ENCODE measurements at places on chromosomes 5 and 9. TPM values are rescaled to one million over a fixed set of nuclear protein-coding genes. Genes with fewer than 3 reads are reported as not detected.

FSTL4 gene
- 0.55 TPM for total RNA-seq

PDLIM4 gene
- not detected for total RNA-seq

ARSI gene
- 0.19 TPM for total RNA-seq

PRLR gene
- 0.09 TPM for total RNA-seq

FCN2 gene
- not detected for total RNA-seq

DNA sequence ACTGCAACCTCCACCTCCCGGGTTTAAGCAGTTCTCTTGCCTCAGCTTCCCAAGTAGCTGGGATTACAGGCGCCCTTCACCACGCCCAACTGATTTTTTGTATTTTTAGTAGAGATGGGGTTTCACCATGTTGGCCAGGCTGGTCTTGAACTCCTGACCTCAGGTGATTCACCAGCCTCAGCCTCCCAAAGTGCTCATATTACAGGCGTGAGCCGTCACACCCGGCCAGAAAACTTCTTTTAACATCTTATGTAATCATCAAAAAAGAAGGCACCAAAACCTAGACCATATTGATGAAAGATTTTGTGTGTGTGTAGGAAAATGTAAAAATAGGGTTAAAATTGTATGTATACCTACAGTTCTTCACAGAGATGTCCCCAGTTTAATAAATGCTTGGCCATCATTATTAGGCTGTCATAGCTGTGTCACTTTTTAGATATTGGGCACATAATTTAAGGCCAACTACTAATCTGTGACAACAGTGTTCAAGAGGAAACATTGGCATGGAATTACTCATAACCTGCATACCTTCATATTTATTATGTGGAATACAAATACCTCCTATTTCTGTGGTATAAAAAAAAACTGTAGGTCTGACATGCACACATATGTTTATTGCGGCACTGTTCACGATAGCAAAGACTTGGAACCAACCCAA is 44.4 kb downstream of the RAD50 start:
- DNase-seq, result no peak
- no peaks in the 10 kb centered on the region for H3K4me1 ChIP-seq
- H3K4me3 ChIP-seq, result no peak overlapping the region
- no peaks in the 10 kb centered on the region for H3K27me3 ChIP-seq
- no peak overlapping the region for H3K27ac ChIP-seq

DNA sequence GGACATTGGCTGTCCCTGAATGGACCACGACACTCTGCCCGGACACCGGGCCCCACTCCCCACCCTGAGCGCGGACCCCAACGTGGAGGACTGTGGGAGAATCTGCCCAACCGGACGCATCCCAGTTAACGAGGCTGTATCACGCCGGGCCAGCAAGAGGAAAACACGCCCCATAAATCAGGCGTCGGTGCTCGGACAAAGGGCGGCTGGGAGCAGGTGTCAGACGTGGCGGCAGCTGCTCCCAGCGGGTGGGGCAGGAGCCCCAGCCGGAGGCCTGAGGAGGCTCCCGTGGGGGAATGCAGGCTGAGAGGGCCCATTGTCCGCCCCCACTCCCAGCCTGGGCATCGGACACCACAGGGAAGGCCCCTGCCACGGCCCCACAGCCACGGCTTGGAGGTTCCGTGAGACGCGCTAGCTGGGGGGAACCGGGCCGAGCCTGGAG is 19.2 kb downstream of the NOTCH1 start:
- peaks cover 20% of the 10 kb centered on the region for H3K36me3 ChIP-seq
- no peak for DNase-seq
- H3K27ac ChIP-seq, result no peak overlapping the region
- peaks cover 76% of the 10 kb centered on the region for H3K4me1 ChIP-seq

- no peaks in the 10 kb centered on the region for H3K4me1 ChIP-seq
- no peaks in the 10 kb centered on the region for H3K36me3 ChIP-seq
- H3K27ac ChIP-seq, result no peak overlapping the region
- H3K27me3 ChIP-seq, result no peaks in the 10 kb centered on the region
- no peak overlapping the region for H3K4me3 ChIP-seq
Observed at GRCh38 chr5:66875315-66875714, 279.1 kb downstream of the MAST4 start.

DNA sequence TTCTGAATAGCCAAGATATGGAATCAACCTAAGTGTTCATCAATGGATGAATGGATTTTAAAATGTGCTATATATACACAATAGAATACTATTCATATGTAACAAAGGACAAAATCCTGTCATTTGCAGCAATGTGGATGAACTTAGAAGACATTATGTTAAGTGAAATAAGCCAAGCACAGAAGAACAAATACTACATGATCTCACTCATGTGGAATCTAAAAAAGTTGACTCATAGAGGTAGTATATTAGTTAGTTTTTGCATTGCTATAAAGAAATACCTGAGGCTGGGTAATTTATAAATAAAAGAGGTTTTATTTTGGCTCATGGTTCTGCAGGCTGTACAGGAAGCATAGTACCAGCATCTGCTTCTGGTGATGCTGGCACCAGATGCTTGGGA is 8.1 kb downstream of the CATSPER3 start:
- no peak overlapping the region for H3K4me3 ChIP-seq
- no peaks in the 10 kb centered on the region for H3K27me3 ChIP-seq
- no peaks in the 10 kb centered on the region for H3K36me3 ChIP-seq

- no peaks in the 10 kb centered on the region for H3K27me3 ChIP-seq
- no peaks in the 10 kb centered on the region for H3K36me3 ChIP-seq
- DNase-seq, result no peak
- no peak overlapping the region for H3K4me3 ChIP-seq
Observed at GRCh38 chr9:115170358-115171073, 52.6 kb upstream of the TNC start.

- H3K27ac ChIP-seq, result no peak overlapping the region
- H3K4me3 ChIP-seq, result no peak overlapping the region
- H3K36me3 ChIP-seq, result no peaks in the 10 kb centered on the region
- H3K27me3 ChIP-seq, result no peaks in the 10 kb centered on the region
- DNase-seq, result no peak
Observed at GRCh38 chr5:164869325-164869724, 1363.9 kb downstream of the MAT2B start.

DNA sequence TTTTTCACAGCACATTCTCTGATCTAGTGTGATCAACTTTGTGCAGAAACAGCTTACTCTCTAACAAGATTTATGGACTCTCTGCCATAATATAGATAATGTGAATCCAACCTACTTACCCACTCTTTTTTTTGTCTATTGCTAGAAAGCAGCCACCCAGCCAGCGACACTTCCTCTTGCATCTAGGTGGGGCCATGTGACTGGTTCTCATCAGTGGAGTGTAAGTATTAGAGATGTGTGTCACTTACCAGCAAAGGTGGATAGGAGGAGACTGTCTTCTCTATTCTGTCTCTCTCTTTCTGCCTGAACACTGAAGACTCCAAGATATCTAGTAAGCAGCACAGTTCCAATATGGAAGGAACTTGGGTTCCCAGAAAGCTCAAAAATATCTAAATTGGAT is 174.8 kb downstream of the MCTP1 start:
- H3K4me3 ChIP-seq, result no peak overlapping the region
- no peak for DNase-seq
- H3K27ac ChIP-seq, result no peak overlapping the region
- H3K36me3 ChIP-seq, result no peaks in the 10 kb centered on the region

DNA sequence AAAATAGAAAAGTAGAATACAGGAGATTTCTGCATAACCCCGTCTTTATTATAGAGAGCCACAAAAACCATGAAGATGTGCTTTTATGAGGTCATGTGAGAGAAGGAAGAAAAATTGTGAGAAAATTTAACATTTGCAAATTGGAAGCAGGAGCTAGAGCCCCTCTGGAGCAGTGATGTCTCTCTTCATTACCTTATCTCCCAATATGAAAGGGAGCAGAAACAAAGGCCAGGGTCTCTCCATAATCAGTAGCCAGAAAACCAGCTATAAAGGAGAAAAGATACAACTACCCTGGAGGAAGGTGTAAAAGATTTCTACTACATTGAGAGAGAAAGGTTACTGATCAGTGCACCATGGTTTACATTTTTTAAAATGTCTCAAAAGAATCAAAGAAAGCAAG is 53.2 kb upstream of the ITGA1 start:
- H3K36me3 ChIP-seq, result no peaks in the 10 kb centered on the region
- H3K27ac ChIP-seq, result no peak overlapping the region
- no peaks in the 10 kb centered on the region for H3K27me3 ChIP-seq
- no peak for DNase-seq
- H3K4me1 ChIP-seq, result no peaks in the 10 kb centered on the region

DNA sequence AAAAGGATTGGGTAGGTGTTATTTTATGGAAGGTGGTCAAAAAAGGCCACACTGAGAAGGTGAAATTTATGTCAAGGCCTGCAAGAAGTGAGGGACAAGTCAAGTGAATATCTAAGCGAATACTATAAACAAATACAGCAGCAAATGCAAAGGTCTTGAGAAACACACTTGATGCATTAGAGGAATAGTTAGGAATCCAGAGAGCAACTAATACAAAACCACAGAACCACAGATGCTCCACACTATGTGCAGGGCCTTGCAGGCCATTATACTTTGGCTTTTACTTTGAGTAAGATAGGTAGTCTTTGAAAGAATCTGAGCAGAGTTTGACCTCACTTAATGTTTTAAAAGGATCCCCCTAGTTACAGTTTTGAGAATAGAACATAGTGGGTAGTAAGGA is 4.6 kb downstream of the ZNF622 start:
- no peaks in the 10 kb centered on the region for H3K27me3 ChIP-seq
- H3K4me3 ChIP-seq, result no peak overlapping the region
- H3K4me1 ChIP-seq, result peaks cover 19% of the 10 kb centered on the region
- no peak overlapping the region for H3K27ac ChIP-seq
- no peak for DNase-seq
- peaks cover 70% of the 10 kb centered on the region for H3K36me3 ChIP-seq

- DNase-seq, result no peak
- no peaks in the 10 kb centered on the region for H3K4me1 ChIP-seq
- H3K27me3 ChIP-seq, result no peaks in the 10 kb centered on the region
- H3K27ac ChIP-seq, result no peak overlapping the region
Observed at GRCh38 chr5:135655468-135655815, 76.7 kb upstream of the CXCL14 start.

GRCh38 chr9:120891884-120892747 is 15.1 kb upstream of the PHF19 start:
- peak overlapping the region; percentile 24 for H3K27ac ChIP-seq
- peak; percentile 67 for DNase-seq
- H3K4me3 ChIP-seq, result no peak overlapping the region
- H3K36me3 ChIP-seq, result no peaks in the 10 kb centered on the region
- no peaks in the 10 kb centered on the region for H3K27me3 ChIP-seq
- H3K4me1 ChIP-seq, result peaks cover 44% of the 10 kb centered on the region

DNA sequence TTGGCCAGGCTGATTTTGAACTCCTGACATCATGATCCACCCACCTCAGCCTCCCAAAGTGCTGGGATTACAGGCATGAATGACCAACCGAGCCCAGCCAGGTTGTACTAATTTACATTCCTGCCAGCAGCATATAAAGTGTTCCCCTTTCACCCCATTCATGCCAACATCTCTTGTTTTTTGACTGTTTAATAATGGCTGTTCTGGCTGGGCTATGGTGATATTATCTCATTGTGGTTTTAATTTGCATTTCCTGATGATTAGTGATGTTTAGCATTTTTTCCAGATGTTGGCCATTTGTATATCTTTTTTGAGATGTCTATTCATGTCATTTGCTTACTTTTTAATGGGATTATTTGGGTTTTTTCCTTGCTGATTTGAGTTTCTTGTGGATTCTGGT is 87.3 kb downstream of the INVS start:
- no peaks in the 10 kb centered on the region for H3K4me1 ChIP-seq
- no peak overlapping the region for H3K4me3 ChIP-seq
- H3K36me3 ChIP-seq, result no peaks in the 10 kb centered on the region
- no peak for DNase-seq
- no peak overlapping the region for H3K27ac ChIP-seq
- no peaks in the 10 kb centered on the region for H3K27me3 ChIP-seq

DNA sequence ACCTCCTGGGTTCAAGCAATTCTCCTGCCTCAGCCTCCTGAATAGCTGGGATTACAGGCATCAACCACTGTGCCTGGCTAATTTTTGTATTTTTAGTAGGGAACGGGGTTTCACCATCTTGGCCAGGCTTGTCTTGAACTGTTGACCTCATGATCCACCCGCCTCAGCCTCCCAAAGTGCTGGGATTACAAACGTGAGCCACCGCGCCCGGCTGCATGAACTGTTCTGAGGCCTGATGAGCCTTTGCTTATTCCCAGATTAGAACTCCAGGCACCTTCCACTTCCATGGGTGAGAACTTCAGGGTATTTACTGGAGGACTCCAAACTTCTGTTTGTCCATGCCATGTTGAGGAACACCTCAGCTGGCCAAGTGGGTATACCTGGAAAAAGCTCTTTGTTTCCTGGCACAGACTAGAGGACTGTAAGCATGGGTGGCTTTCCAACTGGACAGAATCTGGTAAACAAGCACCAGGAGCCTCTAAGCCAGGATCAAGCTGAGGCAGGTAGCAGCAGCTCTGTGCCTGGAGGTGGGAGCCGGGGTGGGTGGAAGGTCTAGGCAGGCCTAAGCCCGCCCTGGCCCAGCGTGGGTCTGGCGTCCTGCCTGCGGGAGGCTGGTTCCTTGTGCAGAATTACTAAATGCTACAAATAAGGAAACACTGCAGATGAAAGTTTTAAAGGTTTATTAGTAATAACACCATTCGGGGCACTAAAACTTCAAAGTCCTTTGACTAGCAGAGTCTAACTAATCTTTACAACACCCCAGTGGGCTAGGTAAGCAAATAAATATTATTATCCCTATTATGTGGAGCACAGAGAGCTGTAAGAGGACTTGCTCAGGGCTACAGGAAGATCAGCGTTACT is 78.4 kb downstream of the SEMA5A start:
- H3K4me1 ChIP-seq, result no peaks in the 10 kb centered on the region
- DNase-seq, result no peak
- H3K36me3 ChIP-seq, result no peaks in the 10 kb centered on the region
- H3K27ac ChIP-seq, result no peak overlapping the region
- no peak overlapping the region for H3K4me3 ChIP-seq
- no peaks in the 10 kb centered on the region for H3K27me3 ChIP-seq

- H3K27ac ChIP-seq, result no peak overlapping the region
- no peaks in the 10 kb centered on the region for H3K4me1 ChIP-seq
- no peak for DNase-seq
- H3K4me3 ChIP-seq, result no peak overlapping the region
- no peaks in the 10 kb centered on the region for H3K27me3 ChIP-seq
Observed at GRCh38 chr9:98298476-98298875, 43.0 kb upstream of the TBC1D2 start.

GRCh38 chr5:180121826-180122413 is 50.4 kb upstream of the RNF130 start:
- no peak for DNase-seq
- no peaks in the 10 kb centered on the region for H3K36me3 ChIP-seq
- H3K4me1 ChIP-seq, result peaks cover 2% of the 10 kb centered on the region
- no peak overlapping the region for H3K4me3 ChIP-seq

- no peak overlapping the region for H3K4me3 ChIP-seq
- H3K27ac ChIP-seq, result no peak overlapping the region
- DNase-seq, result no peak
- peaks cover 100% of the 10 kb centered on the region for H3K4me1 ChIP-seq
Observed at GRCh38 chr9:127974769-127975261, 6.0 kb downstream of the EEIG1 start.

DNA sequence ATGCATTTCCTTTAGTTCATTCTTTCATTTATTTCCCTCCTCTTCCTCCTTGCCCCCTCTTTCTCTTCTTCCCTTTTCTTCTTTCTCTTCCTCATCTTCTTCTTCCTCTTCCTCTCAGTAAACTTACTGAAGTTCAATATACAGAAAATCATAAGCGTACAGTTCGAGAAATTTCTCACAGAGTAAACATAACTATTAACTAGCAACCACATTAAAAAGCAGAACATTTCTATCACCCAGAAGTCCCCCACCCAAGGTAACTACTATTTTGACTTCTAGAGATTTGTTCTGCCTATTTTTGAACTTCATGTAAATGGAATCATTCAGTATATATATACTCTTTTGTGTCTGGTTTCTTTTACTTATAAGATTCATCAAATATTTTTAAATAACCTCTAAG is 48.2 kb downstream of the TNFAIP8 start:
- no peak overlapping the region for H3K27ac ChIP-seq
- H3K4me1 ChIP-seq, result no peaks in the 10 kb centered on the region
- no peaks in the 10 kb centered on the region for H3K36me3 ChIP-seq
- no peaks in the 10 kb centered on the region for H3K27me3 ChIP-seq
- DNase-seq, result no peak
- H3K4me3 ChIP-seq, result no peak overlapping the region

Data from natural killer cell (primary cell).